SK-N-MC (cell line): ENCODE measurements at places on chromosomes 2 and 18.

DNA sequence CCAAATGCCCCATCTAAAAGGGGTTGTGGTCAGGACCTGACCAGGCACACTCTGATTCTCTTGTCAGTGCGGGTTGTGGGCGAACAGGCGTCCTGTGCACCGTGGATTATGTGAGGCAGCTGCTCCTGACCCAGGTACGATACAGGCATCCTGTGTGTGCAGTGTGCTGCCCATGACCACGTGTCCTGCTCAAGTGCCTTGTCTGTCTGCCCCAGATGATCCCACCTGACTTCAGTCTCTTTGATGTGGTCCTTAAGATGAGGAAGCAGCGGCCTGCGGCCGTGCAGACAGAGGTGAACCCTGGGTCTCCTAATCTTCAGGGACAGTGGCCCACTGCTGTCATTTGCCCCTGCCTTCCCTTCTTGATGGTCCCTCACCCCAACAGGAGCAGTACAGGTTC lies 14.6 kb downstream of the PTPN18 start:
- DNase-seq: no peak

GRCh38 chr2:37617119-37617892 lies 54.1 kb downstream of the CDC42EP3 start:
- DNase-seq: no peak

GRCh38 chr18:69840445-69840844 lies 107.2 kb downstream of the CD226 start:
- no peak for DNase-seq

DNA sequence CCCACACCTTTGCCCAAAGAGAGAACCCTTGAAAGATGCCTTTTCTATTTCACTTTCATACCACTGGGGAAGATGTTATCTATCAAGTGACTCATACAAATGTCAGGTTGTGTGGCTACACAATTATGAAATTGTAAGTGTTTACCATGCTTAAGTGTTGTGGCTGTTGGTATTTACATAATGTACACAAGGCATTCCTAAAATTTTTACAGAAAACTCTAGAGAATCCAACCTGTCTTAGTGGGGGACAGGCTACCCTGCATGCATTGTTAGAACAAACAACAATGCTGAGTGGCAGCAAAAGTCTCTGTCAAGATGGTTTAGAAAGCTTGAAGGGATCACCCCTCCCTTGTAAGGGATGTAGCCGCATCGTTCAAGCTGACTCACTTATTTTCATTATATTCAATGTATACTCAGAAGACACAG lies 5.5 kb upstream of the MGAT4A start:
- no peak for DNase-seq

GRCh38 chr2:118190474-118190873 lies 102.2 kb downstream of the INSIG2 start:
- DNase-seq: no peak

DNA sequence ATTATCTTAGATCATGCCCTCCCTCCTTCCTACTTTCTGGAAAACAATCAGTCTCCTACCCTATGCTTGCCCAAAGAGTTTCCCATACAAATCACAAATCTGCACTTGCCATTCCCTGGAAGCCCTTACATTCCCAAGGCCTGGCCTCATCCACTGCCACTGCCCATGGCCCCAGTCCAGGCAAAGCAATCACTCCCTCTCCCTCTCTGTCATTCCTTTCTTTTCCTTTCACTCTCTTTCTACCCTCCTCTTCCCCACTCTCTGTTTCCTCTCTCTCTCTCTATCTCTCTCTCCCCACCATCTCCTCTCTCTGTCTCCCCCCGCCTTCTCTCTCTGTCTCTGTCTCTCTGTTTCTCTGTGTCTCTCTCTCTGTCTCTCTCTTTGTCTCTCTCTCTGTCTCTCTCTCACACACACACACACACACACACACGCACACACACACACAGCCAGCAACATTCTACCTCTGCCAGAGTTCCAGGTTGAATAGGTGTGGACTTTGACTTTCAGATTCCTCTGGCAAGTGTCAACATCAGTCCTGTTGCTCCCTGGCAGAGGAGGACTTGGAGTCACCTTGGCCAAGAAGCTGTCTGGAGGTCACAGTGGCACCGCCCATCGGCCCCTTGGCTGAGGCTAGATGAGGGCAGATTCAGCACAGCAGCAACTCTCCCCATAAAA lies 43.7 kb upstream of the NAT8 start:
- DNase-seq: no peak

DNA sequence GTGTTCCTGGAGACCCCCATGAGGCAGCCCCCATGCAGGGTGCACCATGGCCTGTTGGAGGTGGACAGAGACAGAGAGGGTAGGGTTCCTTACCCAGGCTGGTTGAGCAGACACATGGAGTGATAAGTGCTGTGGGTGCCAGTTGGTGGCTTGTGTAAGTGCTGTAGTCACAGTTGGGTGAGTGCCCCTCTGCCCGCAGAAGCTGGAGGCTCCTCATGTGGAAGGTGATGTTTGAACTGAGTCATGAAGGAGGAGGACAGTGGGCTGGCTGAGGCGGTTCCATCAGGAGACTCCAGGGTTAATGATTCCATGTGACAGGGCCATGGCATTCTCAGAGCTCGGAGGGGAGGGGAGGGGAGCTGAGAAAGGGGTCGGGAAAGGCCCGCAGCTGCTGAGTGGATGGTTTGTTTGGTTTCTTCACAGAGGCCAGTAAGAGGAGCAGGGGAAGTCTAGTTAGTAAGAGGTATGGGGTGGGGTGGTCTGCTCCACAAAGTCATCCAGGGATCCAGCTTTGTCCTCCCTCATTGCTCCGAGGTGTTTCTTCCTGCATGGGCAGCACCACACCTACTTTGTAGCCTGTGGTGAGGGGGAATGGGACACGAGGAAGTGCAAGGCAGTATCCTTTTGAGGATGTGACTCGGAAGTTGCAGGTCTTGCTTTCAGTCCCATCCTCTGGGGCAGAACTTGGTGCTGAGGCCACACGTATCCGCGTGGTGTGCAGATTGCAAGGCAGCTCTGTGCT lies 13.6 kb downstream of the IMPA2 start:
- no peak for DNase-seq
